ENCODE measurements at places on chromosomes 5 and 9. TPM values are rescaled to one million over a fixed set of nuclear protein-coding genes. Genes with fewer than 3 reads are reported as not detected.

ASS1 gene
- 81.3 TPM for total RNA-seq

- DNase-seq, result no peak
These were observed 39.4 kb downstream of the KLHL3 start for GRCh38 chr5:137696481-137696880.

TNC gene
- total RNA-seq, result 2.0 TPM

ZNF782 gene
- total RNA-seq, result 5.7 TPM

GRCh38 chr5:168131519-168131918 is 159.9 kb upstream of the WWC1 start:
- DNase-seq, result peak; percentile 2

- no peak for DNase-seq
These were observed 310.5 kb upstream of the TRPM3 start for GRCh38 chr9:71431931-71432330.

IFNK gene
- not detected for total RNA-seq

CKMT2 gene
- total RNA-seq, result 1.7 TPM

DNA sequence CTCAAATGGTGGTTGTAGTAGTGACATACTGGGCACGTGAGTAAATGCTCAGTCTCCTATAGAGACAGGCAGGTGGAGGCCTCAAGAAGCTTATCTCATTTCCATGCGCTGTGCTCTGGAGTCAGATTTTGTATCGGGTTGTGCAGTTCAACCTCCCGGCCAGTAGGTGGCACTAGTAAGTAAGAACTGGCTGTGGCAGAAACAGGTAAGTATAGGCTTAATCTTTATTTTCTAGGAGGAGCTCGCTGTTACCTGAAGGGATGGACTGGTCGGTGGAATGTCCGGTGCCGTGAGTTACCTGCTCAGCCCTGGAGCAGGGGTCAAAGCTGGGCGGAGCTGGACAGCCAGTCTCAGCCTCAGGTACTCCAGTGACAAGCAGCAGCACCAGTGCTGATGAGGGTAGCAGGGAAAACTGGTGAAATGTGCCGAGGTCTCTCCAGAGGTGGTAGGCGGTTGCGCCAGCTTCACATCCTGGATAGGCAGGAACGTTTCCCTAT is 880.1 kb upstream of the SEMA6A start:
- DNase-seq, result peak; percentile 26

GRCh38 chr5:68261569-68262065 is 46.1 kb downstream of the PIK3R1 start:
- peak; percentile 27 for DNase-seq

DNA sequence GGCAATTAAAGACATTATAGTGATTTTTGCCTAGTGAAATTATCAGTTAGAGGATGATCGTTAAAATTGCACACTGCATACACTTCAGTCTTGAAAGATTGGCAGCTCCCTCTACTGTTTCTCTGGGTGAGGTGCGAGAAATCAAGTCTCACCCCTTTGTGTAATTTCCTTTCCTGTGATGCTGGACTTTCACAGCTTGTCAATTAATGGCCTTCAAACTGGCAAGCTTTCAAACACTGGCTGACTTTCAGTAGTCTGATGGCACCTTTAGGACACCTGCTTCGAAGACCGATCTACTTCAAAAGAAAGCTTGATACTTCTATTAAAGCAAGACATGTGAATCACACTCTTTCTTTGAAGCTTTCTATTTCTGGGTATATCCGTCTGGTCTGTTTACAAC is 706.7 kb upstream of the PTPRD start:
- no peak for DNase-seq

GRCh38 chr5:36815871-36816270 is 60.7 kb upstream of the NIPBL start:
- no peak for DNase-seq

DNA sequence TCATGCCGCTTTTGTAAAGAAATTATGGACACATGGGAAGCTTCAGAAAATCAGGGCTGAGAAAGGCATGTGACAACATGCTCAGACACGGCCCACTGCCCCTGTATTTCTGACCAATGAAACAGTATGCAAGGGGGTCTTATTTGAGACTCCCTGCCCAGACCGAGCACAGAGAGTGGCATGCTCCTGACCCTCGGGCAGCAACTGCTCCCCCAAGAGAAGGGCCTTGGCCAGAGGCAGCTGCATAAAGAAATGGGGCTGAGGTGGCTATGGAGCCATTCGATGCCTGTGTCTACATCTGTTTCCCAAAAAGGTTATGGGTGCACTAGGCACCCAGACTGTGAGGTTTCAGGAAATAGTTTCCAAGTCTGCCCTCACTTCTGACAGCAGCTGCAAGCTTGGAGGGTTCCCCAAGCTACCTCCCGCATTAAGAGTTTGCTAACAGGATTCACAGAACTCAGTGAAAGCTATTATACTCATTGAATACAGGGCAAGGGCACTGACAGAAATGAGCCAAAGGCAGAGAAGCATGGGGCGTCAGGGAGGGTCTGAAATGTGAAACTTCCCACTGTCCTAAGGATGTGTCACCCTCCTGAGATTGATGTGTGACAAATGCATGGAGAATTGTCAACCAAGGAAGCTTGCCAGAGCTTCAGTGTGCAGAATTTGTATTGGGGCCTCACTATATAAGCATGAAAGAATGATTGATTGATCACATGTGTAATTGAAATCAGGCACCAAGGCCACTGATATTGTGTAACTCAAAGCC is 94.3 kb downstream of the DAP start:
- peak; percentile 80 for DNase-seq

DNA sequence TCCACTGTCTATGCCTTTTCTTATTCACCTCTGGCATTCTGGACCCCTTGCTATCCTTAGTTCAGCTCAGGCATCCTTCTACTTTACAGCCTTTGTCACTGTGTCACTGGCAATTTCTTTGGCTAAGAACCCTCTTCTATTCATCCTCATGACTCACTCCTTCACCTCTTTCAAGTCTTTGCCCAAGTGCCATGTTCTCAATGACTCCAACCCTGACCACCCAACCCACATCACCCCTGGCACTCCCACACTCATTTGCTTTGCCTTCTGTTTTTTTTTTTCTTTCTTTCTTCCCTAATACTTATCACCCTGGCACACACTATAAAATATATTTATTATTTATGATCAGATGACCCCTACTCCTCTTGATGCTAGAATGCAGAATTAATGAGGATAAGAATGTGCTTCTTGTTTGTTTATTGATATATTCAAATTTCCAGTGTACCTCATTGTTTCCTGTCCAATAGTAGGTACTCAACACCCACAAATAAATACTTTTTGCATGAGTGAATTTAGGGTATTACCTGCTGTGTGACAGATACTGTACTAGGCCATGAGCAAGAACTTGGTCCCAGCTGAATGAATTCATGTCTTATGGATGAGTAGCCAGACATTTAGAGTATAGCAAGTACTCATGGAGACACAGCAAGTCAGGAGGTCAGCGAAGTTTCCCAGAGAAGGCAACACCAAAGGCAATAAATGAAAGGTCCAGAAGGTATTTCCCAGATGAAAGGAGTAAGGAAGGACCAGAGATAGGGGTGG is 236.1 kb downstream of the PAPPA start:
- DNase-seq, result no peak

DNA sequence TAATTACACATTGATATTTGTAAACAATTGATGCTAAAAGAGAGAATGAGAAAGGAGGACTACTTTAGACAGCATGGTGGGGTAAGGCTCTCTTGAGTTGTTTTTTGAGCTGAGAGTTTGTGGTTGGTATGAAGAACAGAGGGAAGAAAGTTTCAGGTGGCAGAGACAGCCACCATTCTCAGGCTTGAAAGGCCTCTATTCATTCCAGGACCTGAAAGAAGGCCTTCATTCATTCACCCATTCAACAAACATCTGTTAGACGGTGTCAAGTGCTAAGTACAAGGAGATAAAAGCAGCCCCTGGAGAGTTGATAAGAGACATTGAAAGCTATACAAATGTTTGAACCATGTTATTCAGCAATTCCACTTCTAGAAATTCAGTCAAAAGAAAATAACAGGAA is 21.7 kb upstream of the ADAM19 start:
- DNase-seq, result no peak

RAPGEF6 gene
- 9.8 TPM for total RNA-seq

CAMK4 gene
- 0.19 TPM for total RNA-seq

RAI14 gene
- 19.0 TPM for total RNA-seq

BNC2 gene
- 32.4 TPM for total RNA-seq

TRIM36 gene
- total RNA-seq, result 16.9 TPM

DNA sequence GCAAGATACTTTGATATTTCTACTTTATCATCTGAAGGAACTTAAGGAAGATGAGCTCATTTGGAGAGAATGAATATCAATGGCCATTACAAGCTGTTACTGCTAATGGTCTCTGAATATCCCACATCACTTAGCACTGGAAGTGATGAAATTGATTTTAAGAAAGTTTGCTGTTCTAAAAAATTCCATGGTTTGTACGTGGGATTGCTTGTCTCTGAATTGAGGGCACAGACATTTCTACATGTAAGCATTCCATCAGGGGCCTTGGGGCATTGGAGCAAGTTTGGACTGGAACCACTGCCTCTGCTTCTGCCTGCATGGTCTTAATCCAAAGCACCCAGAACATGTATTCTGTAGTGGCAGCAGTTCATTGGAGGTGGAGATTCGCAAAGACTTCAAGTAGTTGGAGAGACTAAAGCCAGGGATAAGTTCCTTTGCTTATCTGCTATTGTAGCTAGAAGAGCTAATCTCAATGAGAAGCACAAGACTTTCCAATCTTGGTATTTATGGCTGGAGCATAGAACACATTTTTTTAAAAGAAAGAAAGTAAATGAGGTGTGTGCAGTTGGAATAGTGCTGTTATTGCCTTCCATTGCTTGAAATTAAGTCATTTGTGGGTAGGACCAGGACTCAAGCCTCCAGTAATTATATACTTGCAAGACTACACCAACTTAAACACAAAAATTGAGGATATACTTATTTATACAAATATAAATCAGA is 424.2 kb downstream of the SPATA31D1 start:
- DNase-seq, result no peak

GRCh38 chr5:129382921-129383672 is 77.0 kb upstream of the ADAMTS19 start:
- no peak for DNase-seq

NIPAL4 gene
- total RNA-seq, result not detected

ENTREP1 gene
- total RNA-seq, result 3.7 TPM

GRCh38 chr5:21680641-21681040 is 1172.5 kb downstream of the CDH12 start:
- no peak for DNase-seq

- no peak for DNase-seq
These were observed 7.7 kb downstream of the RASGEF1C start for GRCh38 chr5:180201051-180201987.

DNA sequence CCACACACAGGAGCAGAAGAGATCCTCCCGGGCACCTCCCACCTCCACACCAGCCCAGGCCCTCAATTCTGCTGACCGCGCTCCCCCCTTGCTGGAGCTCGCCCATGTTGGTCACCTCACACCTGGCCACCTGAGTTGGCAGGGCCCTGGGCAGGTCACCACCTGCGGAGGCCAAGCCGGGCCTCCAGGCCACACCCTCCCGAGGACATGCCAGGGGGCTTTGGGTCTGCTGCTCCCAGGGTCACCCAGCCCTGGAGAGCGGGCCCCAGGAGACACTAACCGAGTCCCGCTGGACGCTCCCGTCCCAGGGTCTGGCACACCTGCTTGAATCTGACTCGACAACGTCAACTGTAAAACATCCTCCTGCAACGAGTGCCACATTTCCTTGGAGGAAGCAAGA is 2.1 kb downstream of the SOHLH1 start:
- no peak for DNase-seq

BASP1 gene
- 69.7 TPM for total RNA-seq

PHYHD1 gene
- 10.0 TPM for total RNA-seq

DNA sequence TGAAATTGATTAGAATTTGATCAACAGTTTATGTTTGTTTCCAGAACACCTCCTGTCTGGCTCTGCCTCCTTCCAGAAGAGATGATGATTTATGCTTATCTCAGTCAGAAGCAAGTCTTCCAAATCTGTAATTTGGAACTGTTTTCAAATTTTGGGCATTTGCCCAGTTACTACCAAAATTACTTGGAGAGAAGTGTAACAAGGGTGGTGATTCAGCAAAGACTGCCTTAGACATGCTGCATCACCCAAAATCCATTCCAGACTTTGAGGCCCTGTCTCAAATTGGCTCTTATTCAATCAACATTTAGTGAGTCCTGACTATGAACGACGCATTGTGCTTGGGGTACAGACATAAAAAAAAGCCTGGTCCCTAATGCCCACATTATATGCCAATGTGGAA is 89.4 kb downstream of the SH3TC2 start:
- peak; percentile 61 for DNase-seq

- DNase-seq, result peak; percentile 41
These were observed 30.6 kb upstream of the IL33 start for GRCh38 chr9:6184749-6185645.

OBP2B gene
- not detected for total RNA-seq

DNA sequence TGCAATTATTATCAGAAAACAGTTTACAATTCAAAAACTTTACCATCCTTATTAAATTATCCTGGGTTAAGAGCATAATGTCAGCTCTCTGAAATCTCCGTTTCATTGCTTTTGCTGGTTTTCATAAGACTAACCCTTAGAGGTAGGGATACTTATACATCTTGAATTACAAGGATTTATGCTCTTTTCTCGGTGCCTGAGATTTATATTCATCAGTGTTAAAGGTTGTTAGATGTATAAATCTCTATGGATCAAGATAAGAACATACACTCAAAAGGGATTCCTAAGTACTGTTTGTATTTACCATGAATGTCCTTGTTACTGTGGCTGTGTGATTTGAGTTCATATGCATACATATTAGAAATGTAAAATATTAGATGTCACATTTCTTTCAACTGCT is 684.7 kb downstream of the EFNA5 start:
- no peak for DNase-seq

- DNase-seq, result no peak
These were observed 41.6 kb downstream of the GKAP1 start for GRCh38 chr9:83775932-83776331.

- DNase-seq, result no peak
These were observed 44.5 kb downstream of the MEF2C start for GRCh38 chr5:88838500-88838899.

PCDHGC5 gene
- 2.0 TPM for total RNA-seq

DNA sequence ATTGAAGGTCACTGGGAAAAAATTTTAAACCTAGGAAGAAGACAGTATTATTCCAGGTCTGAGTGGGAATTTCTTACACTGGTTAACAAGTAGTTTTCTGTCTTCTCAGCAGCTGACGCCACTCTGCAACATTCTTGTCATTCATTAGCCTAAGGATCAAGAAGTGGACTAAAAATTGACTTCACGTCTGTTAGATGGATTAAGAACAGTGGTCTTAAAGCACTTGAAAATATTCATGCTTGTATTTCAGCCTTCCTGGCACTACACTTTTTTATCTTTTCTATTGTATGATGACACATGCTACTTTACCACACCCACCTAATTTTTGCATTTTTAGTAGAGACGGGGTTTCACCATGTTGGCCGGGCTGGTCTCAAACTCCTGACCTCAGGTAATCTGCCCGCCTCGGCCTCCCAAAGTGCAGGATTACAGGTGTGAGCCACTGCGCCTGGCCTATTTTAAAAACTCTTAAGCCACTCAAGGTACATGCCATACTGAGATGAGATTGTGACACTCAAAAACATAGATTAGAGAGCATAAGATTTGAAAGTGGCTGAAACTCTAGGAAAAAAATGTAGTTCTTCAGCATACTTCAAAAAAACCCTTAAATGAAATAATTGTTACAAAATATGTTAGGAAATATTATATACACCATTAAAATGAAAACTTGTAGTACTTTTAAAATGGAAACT is 8.4 kb downstream of the MATR3 start:
- DNase-seq, result peak; percentile 21

GRCh38 chr9:93061791-93062763 is 3.6 kb downstream of the SUSD3 start:
- DNase-seq, result no peak
